Ammon's horn (tissue), 1 donor: ENCODE measurements at places on chromosomes 6 and 20.

DNA sequence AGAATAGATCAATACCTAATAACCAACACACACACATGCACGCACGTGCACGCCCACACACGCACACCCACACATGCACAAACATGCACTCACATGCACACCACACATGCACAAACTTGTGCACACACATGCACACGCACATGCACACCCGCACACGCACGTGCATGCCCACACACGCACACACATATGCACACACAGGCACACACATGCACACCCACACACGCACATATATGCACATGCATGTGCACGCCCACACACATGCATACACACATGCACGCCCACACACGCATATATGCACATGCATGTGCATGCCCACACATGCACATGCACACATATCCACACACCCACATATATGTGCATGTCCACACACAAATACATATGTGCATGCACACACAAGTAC lies 26.2 kb upstream of the CHRNA4 start:
- no peak for DNase-seq

GRCh38 chr6:145305670-145306069 lies 429.6 kb downstream of the EPM2A start:
- no peak for DNase-seq

- DNase-seq, result no peak
These were observed 32.2 kb upstream of the ADGRF5 start for GRCh38 chr6:46953921-46954320.

- peak; percentile 10 for DNase-seq
These were observed 31.0 kb upstream of the CTAGE9 start for GRCh38 chr6:131741688-131742393.

DNA sequence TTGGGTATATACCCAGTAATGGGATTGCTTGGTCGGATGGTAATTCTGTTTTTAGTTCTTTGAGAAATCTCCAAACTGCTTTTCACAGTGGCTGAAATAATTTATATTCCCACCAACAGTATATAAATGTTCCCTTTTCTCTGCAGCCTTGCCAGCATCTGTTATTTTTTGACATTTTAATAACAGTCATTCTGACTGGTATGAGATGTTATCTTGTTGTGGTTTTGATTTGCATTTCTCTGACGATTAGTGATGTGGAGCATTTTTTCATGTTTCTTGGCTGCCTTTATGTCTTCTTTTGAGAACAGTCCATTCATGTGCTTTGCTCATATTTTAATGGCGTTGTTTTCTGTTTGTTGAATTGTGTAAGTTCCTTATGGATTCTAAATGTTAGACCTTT lies 641.6 kb downstream of the HACE1 start:
- DNase-seq, result no peak

DNA sequence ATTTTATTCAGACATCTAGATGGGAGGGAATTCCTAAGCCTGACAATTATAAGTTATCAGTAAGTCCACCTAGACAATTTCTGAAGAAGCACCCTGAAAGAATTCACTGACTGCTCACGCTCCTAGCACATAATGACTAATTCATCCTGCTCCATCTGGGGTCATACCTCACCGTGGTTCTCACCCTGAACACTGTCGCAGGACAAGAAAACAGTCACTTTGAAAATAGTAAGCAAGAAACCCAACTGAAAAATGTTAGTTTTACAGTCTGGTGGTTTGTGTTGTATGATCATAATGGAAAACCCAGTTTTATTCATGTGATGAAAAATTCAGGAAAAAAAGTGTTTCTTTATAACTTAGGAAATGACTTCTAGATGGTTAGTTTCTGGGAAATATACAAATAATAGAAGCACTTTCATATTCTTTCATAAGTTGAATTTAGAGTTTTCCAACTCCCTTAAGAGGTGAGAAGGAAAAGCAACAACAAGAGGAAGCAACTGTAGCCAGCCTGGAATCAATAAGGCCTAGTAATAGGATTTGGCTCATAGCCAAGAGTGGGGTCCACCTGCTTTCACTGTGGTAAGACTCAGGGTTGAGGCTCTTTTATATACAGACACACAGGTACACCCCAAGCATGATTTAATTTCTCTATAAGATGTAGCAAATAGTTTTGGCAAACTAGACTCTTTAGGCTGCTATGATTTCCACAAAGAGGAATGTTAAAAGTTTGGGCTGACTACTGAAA lies 94.1 kb downstream of the HIVEP2 start:
- no peak for DNase-seq

DNA sequence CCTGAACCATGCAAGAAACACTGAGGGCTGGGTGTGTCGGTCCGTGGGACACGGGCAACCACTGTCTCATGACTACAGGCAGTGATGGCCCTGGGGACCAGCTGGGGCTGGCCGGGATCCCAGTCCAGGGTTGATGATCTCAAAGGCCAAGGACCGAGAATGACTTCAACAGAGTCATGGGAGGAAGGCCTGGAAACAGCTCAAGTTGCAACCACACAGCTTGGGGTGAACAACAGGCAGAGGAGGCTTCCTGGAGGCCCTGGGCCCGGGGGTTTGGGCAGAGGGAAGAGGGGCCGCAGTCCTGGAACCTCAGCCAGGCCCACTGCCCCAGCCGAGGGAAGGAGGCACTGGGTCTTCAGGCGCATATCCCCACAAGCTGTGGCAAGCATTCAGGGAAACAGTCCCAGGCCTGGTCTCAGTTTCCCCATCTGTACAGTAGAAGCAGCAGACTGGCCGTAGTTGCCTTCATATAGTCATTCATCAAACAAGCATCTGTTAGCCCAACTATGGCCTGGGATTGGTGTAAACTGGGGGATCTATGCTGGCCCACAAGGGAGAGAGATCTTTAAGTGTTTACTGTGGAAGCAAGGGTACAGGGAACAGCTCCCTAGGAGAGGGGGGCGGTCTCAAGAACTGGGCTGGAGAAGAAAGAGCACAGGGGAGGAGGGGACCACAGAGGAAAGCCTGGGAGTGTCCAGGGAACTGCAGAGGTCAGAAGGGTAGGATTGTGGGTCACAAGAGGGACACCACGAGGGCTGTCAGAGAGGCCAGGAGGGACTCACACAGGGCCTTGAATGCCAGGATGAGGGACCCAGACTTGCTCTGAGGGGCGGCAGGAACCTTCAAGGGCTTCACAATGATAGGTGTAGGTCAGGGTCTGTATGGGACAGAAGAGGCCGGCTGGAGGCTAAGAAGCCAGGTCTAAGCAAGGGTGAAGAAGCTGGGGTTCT lies 2.1 kb downstream of the MYL9 start:
- no peak for DNase-seq

- no peak for DNase-seq
These were observed 123.7 kb upstream of the NHSL1 start for GRCh38 chr6:138622967-138623366.

- DNase-seq, result no peak
These were observed 30.2 kb downstream of the EPHA7 start for GRCh38 chr6:93389192-93389591.
